ENCODE measurements at places on chromosomes 1 and 21.

DNA sequence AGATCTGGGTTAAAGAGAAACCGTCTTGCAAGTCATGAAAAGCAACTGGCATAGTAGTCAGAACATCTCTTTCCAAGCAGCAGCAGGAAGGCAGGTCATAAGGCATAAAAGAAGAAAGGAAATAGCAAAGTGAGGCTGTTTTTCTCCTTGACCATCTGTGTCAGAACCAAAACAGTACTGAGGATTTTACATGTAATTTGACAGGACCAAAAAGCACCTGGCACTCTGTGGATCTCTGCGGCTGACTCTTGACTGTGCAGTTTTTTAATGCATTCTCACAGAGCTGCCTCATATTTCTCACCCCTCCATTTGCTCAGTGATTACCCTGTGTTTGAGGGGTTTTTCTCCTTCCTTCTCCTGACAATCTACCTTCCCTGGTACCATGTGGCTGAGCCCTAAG lies 17.7 kb downstream of the TBX15 start:
- no peak for DNase-seq

- DNase-seq = no peak
Observed at GRCh38 chr1:47972864-47973432, 24.2 kb downstream of the TRABD2B start.

- no peak for DNase-seq
Observed at GRCh38 chr1:15258833-15259621, 12.0 kb downstream of the FHAD1 start.

DNA sequence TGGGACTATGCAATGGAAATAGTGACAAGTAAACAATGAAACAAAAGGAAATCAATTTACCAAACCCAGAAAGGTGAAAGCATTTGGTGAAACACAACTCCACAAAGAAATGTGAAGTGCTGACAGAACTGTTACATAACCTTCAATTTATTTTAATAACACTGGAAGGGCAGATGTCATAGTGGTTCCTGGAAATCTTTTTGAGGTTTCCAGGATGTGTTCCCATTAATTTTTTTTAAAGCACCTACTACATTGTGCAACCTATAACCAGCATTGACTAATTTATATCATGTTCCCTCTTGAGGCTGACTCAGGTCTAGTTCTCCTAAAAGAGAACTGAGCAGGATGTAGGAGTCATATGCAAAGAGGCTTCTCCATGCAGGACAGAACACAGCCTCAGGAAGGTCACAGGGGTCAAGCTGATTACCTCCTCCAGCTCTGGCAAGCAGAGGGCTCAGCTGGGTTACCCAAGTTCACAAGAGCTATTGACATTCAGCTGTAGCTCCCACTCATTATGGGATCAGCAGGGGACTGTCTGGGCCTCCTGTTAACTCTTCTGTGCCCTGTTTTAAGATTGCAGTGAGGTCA lies 157.1 kb upstream of the NRIP1 start:
- no peak for DNase-seq

DNA sequence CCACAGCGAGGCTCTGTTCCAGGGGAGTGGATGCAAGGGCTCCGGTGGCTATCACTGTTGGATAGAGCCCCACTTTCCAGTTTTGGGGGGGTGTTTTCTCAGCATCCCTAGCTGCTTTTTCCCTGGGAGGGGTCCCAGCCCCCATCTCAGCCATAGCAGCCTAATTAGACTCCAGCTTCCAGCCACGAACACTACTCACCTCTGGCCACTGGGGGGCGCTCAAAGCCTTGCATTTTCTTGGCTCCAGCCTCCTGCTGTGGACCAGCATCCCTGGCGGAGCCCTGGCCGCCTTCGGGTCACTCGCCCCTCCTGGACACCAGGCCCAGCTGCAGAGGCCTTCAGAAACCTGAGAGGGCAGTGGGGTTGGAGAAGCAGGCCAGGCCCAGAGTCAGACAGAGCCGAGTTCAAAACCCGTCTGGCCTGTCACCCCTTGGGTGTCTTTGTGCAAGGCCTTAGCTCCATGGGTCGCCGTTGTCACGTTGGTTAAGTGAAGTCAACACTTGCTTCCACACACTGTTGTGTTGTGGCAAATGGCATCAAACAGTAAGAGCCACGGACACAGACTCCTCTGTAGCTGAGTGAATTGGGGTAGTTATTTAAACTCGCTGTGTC lies 93.5 kb upstream of the ACTL8 start:
- no peak for DNase-seq

GRCh38 chr1:53160924-53161378 lies 18.5 kb upstream of the SLC1A7 start:
- no peak for DNase-seq

GRCh38 chr1:104082221-104082620 lies 332.5 kb downstream of the AMY1C start:
- no peak for DNase-seq

GRCh38 chr1:204411451-204412204 lies at the start of gene PPP1R15B:
TSS of gene PPP1R15B (minus strand) at chr1:204411817. CDS start at chr1:204411411, 406 bp downstream.
- DNase-seq = peak; percentile 94

GRCh38 chr1:229412056-229412455 lies 21.8 kb downstream of the ACTA1 start:
- DNase-seq = no peak

DNA sequence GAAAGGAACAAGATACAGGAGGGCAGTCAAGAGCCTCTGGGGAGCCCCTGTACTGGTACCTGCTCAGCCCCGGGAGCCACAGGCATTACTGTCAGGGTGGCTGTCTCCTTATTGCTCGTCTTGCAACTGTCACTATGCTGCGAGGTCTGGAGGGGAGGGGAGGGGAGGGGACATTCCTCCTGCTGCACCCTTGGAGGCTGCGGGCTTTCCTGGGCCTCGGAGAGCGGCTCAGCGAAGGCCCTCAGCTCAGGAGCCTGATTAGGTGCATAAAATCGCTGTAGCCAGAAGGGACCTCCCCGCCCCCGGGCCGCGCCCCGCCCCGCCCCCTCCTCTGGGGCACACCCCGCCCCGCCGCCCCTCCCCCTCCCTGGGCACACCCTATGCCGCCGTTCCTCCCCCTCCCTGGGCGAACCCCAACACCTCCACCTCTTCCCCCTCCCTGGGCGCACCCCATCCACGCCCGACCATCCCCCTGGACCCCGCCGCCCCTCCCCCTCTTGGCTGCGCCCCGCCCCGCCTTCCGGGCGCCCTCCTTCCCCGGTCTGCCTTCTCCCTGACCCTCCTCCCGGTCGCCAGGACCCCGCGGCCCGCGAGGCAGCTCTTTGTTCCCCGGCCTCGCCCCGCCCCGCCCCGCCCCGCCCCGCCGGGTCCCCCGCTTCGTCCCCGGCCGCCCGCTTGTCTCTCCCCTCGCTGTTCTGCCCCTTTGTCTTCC lies 35.5 kb downstream of the CACHD1 start:
- peak; percentile 23 for DNase-seq
